Fibroblast of mammary gland (primary cell): ENCODE measurements at places on chromosomes 2 and 18.
A peak's percentile ranks its signal among the peaks of the same experiment; 100 is the strongest.

- DNase-seq = peak; percentile 93
These were observed 108.0 kb downstream of the DPP4 start for GRCh38 chr2:161965994-161966393.

DNA sequence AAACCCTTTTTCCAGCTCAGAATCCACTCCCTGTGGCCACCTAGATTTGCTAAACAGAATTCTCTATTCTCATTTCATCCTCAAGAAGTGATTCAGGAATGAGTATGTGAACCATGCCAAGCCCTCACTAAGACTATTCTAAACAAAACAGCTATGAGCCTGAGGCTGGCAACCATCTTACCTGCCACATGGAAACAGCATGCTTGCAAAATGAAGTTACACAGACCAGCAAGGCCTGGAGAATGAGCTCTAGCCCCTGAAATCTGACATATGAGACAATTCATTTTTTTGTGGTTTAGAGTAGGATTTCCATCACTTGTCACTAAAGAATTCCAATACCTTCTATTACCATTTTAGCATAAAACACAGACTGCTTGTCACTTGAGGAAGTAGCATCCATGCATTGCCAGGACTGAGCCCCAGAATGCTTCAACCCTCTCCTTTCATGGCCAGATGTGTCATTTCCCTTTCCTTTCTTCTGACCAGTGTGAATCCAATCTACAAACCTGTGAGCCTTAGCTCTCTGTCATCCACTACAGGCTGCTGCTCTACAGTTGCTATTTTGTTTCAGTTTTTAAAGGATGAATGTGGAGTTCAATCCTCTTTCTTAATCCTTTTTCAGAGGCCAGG, 744.3 kb upstream of the ACVR2A start:
- DNase-seq = peak; percentile 68

- DNase-seq = no peak
These were observed 17.2 kb upstream of the HK2 start for GRCh38 chr2:74816540-74817303.

- peak; percentile 26 for DNase-seq
These were observed 30.3 kb upstream of the B3GNT7 start for GRCh38 chr2:231364961-231365810.

DNA sequence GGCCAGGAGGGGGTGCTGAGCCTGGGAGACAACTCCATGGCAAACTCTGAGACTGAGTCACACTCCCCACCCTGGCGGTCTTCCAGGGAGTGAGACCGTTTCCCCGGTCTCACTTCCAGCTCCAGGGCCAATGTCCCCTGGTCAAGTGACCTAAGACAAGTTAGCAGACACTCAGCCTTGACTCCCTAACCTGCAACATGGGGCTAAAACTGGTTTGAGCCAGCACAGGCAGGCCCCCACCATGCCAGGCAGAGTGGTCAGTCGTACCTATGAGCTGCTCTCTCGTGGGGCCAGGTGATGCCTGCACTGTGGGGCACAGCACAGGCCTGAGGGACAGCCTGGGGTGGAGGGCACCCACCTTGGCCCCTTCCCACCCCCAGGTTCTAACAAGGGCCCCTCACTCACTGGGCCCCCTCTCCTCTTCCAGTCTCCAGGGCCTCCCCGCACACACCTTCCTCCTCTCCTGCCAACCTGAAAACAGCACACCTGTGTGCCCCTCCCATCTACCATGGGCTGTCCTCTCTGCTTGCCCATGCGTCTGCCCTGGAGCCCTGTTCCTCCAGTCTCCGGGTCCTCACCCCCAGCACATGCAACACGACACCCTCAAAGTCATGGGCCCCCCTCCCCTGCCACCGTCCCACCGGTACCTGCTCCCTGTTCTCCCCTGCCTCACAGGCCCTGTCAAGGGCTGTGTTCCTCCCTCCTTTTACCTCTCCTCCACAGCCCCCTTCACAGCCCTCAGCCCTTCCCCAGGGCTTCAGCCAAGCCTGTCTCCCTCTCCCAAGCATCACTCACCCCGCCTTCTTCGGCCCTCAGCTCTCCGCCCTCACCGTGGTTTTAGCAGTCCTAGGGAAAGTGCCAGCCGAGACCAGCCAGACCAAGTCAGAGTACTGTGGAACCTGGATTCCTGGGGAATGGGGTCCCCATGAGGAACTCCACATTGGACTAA, 1.6 kb downstream of the GPR17 start:
- no peak for DNase-seq

- no peak for DNase-seq
These were observed 104.8 kb downstream of the MYO1B start for GRCh38 chr2:191349990-191350389.

DNA sequence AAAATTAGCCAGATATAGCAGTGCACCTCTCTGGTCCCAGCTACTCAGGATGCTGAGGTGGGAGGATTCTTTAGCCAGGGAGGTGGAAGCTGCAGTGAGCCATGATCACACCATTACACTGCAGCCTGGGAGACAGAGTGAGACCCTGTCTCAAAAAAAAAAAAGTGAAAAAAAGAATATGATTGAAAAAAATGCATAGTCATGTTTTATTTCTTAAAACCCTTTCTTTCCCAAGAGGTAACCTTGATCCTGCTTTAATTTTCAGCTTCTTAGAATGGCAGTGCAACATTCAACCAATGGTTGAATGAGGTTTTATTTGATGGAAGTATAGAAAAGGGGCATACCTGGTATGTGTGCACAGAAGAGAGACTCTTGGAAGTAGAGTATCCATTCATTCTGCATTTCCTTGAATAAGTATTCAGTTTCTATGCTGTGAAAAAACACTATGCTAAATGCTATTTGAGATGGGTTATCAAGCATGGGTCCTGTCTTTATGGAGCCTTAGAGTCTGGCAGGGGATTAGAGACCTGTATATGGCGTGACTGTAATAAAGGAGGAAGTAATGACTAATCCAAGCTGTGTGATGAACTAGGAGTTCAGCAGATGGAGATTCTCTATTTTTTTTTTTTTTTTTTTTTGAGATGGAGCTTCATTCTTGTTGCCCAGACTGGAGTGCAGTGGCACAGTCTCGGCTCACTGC, 146.3 kb downstream of the WDSUB1 start:
- peak; percentile 79 for DNase-seq

GRCh38 chr2:118089139-118089800, 999 bp downstream of the INSIG2 start:
- peak; percentile 66 for DNase-seq

DNA sequence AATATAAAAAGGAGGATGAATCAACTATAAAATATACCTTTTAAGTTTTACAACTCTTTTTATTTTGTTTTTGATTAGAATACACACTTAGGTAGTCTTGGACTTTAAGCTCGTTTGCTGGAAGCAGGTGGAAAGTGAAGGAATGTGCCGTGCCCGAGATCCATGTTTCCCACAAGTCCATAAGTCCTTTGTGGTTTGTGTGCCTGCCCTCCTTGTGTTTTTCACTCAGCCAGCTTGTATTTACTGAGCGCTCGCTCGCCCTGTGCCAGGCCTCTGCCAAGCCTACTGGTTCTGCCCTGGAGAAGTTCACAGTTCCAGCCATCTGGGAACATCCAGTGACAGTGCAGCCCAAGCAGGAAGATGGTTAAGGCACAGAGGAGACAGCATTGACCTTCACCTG, 142.6 kb downstream of the MGAT5 start:
- no peak for DNase-seq

GRCh38 chr2:211181626-211182025, 625.2 kb downstream of the CPS1 start:
- DNase-seq = no peak

DNA sequence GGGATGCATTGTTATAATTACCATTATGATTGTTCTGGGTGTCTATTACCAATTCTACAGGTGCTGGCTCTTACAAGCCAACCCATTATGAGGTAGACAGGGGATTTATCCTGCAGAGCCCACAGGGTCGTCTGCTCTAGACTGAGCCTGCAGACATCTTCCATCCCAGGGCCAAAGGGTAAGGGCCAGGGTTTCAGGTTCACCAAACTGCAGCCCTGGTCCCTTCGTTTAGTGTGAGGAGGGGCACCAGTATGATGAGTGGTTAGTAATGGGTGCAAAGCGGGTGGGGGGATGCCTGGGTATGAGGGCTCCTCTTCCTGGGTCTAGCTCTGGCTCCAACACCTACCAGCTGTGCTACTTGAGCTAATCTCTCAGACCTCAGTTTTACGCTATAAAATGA, 1.2 kb upstream of the ARID5A start:
- no peak for DNase-seq

- DNase-seq = no peak
These were observed 392.5 kb downstream of the FIGN start for GRCh38 chr2:163343316-163343715.

DNA sequence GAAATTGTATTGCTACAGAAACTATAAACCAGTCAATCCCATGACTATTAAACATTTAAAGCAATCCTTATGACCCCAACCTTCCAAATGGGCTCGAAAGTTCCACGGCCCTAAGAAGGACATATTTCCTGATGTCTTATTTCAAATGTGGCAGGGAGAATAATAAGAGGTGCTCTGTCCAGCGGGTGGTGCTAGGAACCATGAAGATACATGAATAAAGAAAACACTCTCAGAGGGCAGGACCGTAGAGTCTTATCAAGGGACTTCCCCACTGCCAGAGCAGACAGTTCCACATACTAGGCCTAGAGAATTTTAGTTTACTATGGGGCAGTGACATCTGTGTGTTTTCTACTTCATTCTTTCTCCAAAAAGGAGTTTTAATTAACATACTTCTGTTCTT, 187.1 kb upstream of the PIK3C3 start:
- DNase-seq = peak; percentile 40

- DNase-seq = no peak
These were observed 65.6 kb downstream of the MRPS9 start for GRCh38 chr2:105103481-105103880.

DNA sequence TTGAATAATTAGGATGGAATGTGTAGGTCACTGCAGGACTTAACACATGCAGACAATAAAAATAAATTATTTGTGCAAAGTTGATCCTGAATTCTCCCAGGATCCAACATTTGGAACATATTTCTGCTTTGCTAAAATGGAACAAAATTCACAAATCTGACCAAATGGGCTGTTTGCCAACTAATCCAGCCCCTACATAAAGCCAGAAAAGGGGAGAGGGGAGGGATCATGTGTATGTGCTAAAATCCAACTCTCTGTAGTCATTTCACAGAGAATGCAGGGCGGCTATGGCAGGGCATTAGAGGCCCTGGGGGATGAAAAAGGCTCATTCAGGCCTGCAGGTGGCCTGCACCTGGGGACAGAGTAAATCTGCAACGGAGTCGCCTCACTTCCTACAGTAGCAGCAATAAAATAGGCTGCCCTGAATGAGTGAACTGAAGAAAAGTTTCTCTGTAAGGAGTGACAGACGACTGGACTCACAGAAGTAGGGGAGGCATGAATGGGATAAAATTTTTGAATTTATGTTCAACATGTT, 4.0 kb upstream of the ZFP36L2 start:
- no peak for DNase-seq

GRCh38 chr2:173578404-173579107, 223.9 kb downstream of the CDCA7 start:
- no peak for DNase-seq

DNA sequence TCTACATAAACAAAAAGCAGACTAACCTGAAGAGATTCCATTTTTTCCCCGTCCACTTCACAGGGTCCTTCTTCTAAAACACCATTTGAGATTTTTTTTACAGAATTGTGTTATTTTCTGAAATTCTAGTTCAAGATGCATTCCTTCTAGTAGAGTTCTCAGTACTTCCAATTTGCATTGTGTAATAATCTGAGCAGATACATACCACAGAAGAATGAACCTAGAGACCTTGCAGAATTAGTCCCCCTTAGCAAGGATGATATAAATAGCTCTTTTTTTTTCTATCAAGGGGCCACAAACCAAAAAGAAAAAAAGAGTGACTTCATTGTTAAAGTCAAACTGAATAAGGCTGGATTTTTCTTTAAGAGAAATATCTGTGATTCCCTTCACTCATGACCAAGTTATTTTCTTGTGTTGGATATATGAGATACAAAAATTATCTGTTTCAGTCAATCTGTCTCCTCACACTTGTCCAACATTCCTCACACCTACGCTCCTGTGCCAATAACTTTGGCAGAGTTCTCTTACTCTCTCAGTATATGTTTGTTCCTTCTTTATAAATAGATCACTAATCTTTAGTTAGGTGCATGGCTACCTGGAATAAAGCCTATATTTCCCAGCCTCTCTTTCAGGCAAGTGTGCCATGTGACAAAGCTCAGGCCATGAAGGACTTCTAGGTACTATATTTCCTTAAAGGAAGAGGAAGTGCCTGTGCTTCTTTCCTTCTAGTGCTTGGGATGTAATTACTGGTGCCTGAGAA, 183.5 kb downstream of the ZNF385B start:
- no peak for DNase-seq

GRCh38 chr2:161243312-161243711, 64.9 kb upstream of the PSMD14 start:
- DNase-seq = no peak

DNA sequence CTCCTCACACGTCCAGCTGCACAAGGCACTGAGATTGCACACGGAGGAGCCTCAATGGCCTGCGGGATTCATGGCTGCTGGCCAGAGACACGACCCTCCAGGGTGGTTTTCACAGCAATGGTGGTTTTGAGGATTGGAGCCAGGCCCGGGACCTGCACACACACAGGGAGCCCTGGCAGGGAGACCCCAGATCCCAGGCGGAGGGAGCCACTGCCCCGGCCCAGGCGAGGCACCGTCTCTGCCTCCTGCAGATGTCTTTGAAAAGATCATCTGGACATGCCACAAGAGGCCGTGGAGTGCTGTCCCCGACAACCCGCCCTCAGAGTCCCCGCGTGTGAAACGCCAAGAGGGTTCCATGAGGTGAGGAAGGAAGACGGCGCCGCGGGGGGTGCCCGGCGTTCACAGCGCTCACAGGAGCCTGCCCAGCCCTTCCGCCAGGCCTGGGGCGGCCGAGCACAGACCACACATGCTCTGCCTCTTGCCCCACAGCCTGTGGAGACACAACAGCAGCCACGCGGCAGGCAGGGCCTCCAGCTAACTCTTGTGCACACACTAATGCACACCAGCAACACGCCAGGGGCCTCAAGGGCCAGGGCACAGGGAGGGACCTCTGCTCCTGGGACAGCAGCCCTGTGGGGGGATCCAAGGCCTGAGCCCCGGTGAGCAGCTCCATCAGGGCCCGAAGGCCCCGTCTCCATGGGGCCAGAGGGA, 72.8 kb upstream of the CTDP1 start:
- DNase-seq = no peak

DNA sequence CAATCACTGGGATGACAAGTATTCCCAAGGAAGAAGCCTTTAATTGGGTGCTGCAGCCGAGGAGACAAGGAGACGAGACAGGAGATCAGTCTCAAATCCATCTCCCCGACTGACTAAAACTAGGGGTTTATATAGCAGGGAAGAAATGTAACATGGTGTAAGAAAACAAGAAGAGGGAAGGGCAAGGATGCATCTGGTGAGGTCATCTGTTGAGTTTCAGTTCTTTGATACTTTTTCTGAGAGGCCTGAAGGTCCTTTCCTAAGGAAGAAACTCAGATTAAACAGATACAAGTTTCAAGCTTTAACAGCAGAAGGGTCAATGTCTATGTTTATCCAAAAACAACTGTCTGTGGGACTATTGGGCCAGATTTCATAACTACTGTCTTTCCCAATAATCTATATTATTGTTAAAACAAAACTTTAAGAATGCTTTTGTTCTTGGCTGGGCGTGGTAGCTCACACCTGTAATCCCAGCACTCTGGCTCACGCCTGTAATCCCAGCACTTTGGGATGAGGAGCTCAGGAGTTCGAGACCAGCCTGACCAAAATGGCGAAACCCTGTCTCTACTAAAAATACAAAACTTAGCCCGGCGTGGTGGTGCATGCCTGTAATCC, 2.5 kb upstream of the PDCL3 start:
- DNase-seq = no peak

- DNase-seq = no peak
These were observed 566.4 kb downstream of the TNS1 start for GRCh38 chr2:217436386-217436785.
